ENCODE measurements at places on chromosomes 12 and 14.

- DNase-seq: no peak
Observed at GRCh38 chr14:21668377-21668776, 5.2 kb downstream of the OR4E1 start.

- DNase-seq: no peak
Observed at GRCh38 chr12:55636116-55636655, 506 bp upstream of the OR10P1 start.

DNA sequence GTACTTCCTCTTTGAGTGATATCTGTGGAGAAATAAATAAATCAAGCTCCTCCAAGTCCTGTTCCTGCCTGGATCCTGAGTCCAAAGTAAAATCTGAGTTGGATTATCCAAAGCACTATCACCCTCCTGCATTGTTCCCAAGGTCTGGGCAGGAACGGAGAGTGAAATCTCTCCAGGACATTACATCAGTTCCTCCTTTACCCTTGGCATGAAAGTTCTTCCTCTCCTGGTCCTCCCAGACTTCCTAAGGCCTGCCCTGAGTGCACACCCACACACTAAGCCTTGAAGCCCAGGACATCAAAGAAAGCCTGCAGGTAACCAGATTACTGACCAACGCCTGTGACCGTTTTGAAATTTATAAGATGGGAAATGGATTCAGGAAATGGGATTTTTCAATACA is 206.8 kb upstream of the BCL2L14 start:
- DNase-seq: no peak

GRCh38 chr12:12719496-12719895 is 2.3 kb downstream of the CDKN1B start:
- no peak for DNase-seq

GRCh38 chr12:8037947-8038346 is 5.4 kb downstream of the FOXJ2 start:
- no peak for DNase-seq

DNA sequence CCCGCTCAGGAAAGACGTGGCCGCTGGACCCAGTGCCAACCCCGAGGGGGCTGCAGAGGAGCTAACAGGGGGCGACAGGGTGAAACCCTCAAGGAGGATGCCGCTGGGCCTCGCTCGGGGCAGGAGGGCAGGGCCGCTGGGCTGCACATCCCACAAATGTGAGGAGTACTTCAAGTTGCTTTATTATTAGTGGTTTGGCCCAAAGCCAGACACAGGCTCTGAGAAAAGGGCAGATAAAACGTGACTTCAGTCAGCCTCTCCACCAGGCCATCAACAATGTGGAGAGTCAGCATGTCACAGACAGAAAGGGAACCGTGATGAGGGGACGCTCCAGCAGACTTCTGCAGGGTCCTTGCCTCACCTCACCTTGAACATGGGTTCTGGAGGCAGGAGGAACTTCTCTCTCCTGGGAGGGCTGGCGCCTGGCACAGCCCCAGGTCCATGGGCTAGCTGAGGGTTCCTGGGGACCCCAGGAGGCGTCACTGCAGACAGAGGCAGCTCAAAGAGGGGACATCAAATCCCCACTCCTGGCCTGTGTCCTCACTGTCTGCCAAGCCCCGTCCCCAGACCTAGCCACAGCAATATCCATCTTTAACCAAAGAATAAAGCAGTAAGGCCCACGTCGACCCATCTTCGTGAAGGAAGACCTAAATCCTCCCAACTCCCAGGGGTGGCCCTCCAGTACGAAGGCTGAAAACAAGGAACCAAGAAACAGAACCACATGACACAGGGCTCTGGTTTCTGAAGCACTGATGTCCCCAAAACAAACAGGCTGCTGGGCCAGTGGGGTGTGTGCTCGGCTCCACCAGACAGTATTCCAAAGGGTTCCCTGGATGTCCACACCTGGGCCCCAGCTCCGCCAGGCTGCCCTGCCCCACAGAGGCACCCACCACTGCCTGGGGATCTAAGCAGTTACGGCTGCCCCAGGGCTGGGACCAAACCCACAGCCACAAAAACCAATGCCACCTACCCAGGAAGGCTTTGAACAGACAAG is 35.1 kb downstream of the CCDC85C start:
- DNase-seq: no peak

GRCh38 chr12:113424915-113425823 is 3.0 kb downstream of the SDSL start:
- DNase-seq: peak; percentile 94

DNA sequence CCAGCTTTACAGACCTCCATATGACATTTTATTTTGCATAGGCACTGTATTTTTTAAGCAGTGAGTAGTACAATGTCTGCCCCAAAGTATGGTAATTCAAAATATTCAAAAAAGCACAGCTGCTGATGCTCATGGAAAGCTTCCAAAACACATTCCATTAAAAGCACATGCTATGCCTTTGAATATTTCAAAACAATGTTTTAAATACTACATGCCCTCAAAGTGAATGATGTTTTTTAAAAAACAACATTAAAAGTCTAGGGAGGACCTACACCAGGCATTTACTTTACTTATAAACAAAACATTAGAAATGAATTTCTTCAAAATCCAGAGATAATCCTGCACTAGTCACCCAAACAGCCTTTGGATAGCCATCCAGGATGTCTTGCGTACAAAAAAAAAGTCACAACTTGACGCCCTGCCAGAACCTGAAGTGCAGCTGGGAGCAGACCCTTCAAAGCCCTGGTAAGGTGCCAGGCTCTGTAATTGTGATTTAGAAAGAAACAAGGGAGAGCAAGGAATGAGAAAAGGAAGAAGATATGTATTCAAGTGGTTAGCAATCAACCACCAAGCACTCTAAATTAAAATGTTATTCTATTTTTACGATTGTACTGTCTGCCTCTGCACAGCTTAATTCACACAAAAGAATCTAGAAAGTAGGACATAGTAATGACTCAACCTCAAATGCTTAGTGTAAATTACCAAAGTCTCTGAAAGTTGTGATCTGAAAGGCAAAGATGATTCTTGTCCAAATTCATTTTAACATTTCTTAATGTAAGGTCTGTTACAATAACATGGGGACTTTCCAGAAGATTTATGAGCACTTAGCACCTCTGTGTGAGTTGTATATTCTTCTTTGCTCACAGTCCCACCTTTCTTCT is 31.9 kb downstream of the CEP83 start:
- DNase-seq: no peak

DNA sequence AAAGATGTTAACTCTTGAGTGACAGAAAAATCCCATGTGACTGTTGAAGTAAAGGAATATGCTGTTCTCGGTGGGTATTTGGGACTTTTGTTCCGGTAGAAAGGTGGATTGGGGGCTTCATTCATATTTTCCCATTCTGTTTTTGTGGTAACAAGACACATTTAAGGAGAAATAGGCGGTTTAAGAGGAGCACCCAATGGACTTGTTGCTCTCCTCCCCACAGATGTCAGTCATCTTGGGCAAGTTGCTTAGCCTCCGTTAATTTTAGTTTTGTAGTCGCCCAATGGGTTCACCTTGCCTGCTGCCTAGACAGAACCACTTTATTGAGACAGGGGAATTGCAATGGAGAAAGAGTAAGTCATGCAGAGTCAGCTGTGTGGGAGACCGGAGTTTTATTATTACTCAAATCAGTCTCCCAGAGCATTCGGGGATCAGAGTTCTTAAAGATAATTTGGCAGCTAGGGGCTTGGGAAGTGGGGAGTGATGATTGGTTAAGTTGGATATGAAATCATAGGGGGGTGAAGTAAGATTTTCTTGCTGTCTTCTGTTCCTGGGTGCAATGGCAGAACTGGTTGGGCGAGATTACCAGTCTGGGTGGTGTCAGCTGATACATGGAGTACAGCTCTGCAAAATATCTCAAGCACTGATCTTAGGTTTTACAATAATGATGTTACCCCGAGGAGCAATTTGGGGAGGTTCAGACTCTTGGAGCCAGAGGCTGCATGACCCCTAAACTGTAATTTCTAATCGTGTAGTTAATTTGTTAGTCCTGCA is 50.3 kb downstream of the SLC38A1 start:
- DNase-seq: no peak

DNA sequence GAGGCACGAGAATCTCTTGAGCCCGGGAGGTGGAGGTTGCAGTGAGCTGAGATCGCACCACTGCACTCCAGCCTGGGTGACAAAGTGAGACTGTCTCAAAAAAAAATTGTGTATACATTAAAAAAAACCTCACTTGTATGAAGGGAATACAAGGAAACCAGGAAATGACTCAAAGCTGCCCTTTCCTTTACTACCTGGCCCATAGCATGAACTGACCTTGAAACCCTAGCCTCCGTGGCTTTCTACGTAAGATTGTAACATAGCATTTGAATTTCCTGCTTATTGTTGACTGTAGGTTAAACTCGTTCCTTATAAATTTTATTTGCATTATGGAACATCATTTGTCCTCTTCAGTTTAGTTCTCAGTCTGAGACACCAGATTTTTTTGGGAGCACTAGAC is 9.1 kb upstream of the DDX47 start:
- no peak for DNase-seq

DNA sequence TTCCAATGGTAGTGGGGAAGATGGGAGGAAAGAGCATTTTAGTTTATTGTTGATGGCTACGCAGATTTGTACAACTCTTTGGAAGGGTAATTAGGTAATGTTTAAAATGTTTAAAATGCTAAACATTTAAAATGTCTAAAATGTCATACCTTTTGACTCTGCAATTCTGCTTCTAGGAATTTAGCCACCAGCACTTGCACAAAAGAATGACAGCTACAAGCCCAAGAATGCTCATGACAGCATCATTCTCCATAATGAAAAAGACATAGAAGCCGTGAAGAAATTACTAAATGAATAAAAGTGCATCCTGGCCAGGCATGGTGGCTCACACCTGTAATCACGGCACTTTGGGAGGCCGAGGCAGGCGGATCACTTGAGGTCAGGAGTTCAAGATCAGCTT is 19.9 kb upstream of the DYNC1H1 start:
- no peak for DNase-seq

GRCh38 chr14:106790189-106791036 is 1264.0 kb downstream of the TMEM121 start:
- DNase-seq: no peak

- no peak for DNase-seq
Observed at GRCh38 chr12:57240926-57241401, 10.0 kb downstream of the STAC3 start.

- no peak for DNase-seq
Observed at GRCh38 chr14:103205541-103205906, 82.3 kb downstream of the TNFAIP2 start.

GRCh38 chr14:82230748-82231147 is 697.1 kb upstream of the SEL1L start:
- DNase-seq: no peak

DNA sequence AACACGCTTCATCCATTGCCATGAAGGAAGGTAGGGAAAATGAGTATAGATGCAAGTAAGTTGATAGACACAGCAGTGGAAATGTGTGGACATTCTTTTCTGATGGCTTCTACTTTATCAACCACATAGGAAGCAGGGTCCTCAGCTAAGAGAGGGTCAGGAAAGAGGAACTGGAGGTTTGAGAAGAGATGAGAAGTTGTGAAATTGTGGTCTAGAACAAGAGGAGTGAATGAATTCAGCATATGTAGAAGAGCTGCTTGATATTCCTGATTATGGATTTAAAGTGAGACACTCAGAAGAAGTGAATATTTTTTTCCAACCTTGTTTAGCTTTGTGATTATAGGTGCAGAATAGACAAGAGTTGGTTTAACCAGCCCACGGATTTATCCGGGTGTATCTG is 128.5 kb downstream of the SLC15A5 start:
- DNase-seq: no peak

GRCh38 chr12:110444455-110444854 is 5.7 kb downstream of the ARPC3 start:
- no peak for DNase-seq

DNA sequence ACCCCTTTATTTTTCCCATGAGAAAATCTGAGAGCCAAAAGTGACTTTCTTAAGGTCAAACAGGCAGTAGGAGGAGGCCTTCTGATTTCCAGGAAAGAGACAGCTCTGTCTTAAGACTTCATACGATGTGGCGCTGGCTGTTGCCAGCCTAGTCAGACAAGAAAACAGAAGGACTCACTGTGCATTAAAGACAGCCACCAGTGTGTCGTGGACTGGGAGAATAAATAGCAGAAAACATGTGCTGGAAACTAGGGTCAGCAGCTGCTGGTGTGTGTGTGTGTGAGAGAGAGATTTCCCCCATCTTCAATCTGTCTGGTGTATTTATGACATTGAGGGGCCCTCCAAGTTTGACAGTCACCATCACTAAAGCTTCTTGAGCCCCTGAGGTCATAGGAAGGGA is 708.6 kb upstream of the TMEM132C start:
- no peak for DNase-seq

DNA sequence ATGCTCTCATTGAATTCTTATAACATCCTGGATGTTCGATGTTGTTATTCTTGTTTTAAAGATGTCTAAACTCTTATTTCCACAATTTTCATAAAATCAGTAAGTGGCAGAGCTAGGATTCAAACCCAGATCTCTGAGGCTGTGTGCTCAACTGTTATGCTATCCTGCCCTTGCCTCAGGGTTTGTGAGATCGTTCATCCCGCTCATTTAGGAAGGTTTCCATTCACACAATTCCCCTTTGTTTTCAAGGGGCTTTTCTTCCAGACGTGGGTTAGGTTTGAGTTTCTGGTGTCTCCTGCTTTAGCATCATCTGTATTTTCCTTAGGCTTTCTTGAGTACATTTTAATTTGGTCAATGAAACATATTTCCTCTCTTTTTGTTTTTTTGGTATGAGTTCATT is 69.3 kb downstream of the APAF1 start:
- no peak for DNase-seq

- DNase-seq: peak; percentile 94
Observed at GRCh38 chr14:104137297-104138097, 890 bp upstream of the KIF26A start.

- no peak for DNase-seq
Observed at GRCh38 chr12:114774197-114774596, 90.2 kb upstream of the TBX3 start.

- no peak for DNase-seq
Observed at GRCh38 chr12:118377884-118378470, 1.6 kb downstream of the SUDS3 start.

- DNase-seq: no peak
Observed at GRCh38 chr12:102964872-102965271, 7.4 kb downstream of the ASCL1 start.

DNA sequence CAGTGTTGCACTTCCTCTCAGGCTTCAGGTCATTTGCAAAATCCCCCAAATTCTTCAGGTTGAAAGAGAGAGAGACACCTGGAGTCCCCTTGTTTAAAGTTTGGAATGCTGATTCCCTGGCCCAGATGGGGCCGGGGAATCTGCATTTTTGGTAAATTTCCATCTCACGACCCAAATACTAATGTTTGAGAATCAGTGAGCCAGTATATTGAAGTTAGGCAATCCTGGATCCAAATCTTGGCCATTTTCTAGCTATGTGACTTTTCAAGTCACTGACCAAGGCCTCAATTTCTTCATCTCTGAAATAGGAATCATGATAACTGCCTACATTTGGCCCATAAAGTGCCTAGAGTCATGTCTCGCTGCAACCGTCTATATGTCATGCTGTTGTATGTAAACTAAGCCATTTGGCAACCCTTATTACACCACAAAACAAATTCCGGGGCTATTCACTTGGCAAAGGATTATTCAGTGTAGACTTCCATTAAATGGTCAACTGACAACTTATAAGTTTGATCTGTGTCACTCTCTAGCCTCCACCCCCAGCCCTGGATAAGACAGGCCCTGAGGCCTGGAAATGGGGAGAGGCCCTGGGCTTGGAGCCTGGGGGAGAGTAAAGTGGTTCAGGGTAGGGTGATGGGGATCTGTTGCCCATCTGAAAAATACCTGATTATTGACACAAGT is 3.7 kb upstream of the ZFP36L1 start:
- DNase-seq: peak; percentile 60

- DNase-seq: no peak
Observed at GRCh38 chr12:66879409-66879808, 200.5 kb upstream of the GRIP1 start.

- no peak for DNase-seq
Observed at GRCh38 chr14:66065188-66065587, 421.0 kb upstream of the CCDC196 start.
